ENCODE measurements at places on chromosomes 1 and 21.

GRCh38 chr1:4794020-4794780 lies 139.8 kb downstream of the AJAP1 start:
- DNase-seq, result no peak

DNA sequence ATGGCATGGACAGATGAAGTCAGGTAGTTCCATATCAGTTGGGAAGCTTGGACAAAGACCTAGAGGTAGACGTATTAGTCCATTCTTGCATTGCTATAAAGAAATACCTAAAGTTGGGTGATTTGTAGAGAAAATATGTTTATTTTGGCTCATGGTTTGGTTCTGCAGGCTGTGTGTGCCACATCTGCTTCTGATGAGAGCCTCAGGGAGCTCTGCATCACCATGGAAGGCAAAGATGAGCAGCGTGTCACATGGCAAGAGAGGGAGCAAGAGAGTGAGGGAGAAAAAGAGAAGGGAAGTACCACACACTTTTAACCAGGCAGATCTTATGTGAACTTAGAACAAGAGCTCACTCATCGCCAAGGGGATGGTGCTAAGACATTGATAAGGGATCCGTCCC lies 9.0 kb downstream of the TSACC start:
- DNase-seq, result no peak

GRCh38 chr1:184825571-184825970 lies 70.9 kb upstream of the EDEM3 start:
- no peak for DNase-seq

- no peak for DNase-seq
These were observed 38.6 kb upstream of the MPZL1 start for GRCh38 chr1:167683226-167683625.

All from AG08396 (cell line).